NCI-H460 (cell line): ENCODE measurements at places on chromosomes 5 and 9.

DNA sequence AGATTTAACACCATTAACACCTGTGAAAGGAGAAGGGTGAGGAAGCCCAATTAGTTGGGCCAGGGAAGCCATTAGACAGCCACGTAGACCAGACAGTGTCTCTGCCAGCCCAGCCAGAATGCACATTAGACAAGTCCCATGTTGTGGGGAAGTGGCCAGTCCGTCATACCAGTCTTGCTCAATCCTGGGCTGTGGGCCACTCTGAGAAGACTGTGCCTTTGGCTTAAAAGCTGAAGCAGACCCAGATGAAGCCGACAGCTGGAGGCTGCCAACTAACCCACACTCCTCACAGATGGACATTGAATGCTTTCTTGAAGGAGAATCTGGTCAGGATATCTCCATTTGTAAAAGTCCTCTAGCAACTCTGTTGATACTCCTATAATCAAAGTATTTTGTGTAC is 128.5 kb downstream of the CHSY3 start:
- no peak for DNase-seq

- DNase-seq: no peak
These were observed 24.7 kb downstream of the TYRP1 start for GRCh38 chr9:12717907-12718306.

DNA sequence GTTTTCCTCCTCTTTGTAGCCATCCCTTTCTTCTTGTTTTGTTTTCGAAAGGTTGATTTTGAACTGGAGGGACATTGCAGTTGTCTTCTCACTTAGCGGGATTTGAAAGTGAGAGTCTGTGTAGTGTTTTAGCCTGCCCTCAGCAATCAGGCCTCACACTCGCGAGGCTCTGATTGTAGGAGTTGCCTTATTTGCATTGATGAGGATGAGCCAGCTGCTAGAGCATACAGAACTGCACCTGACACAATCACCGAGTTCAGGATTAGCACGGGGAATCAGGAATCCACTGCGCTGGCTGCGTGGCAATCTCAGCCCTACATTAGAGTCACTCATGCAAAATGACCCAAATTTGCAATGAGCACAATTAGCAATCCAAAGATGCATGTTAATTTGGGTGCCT is 122.5 kb upstream of the TMEM161B start:
- DNase-seq: no peak

DNA sequence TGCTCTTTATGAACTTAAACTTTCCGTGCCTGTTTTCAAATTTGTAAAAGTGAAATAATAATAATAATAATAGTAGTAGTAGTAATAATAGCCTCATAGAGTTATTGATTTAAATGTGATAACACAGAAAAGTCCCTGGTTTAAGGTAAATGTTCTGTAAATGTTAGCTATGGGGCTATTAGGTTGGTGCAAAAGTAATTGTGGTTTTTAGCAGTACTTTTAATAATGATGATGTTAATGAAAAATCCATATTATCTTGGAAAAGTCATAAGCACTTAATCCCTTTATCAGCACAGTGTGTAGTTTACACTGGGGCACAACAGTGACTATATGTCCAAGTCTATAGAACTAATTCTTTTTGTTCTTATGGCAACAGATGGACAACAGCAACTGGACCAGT is at the start of gene OR1Q1:
OR1Q1 (plus strand) TSS at position 377 of the 400 bp plus-strand sequence; CDS start at position 377, 0 bp downstream.
- DNase-seq: no peak

DNA sequence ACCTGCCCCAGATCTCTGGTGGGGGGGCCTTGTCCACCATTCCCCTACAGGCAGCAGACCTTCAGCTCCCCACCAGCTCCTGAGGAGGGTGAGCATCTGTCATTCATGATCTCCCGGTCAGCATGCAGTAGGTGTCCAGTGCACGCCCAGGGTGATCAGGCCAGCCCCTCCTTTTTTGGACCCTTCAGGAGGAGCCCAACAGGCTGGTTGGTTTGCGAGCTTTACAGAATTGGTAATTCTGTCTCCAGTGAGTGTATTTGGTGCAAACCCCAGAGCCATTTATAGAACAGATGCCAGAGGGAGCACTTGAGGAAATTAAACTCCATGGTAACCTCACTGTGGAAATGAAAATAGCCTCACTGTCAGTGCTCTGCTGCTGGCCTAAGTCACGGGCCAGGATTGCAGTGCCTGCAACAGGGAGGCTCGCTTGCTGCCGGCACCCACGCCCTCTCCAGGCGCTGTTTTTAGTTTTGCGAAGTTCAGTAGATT is 23.4 kb downstream of the WNK2 start:
- DNase-seq: no peak

DNA sequence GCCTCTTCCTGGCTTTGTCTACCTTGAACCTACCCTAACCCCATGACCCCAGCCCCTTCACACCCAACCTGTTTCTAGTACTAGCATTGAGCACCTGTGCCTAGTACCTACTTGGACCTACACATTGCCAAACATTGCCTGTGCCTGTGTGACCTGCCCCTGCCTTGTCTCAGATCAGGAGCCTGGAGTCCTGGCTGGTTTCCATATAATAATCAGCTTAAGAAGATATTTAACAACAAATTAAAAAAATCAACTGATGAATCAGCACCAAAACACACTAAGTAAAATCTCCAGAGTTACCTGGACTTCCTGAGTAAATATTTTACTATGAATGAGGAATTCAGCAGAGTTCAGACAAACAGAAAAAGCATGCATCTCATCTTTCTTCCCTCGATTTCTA is 17.7 kb downstream of the LPAR1 start:
- DNase-seq: no peak

- no peak for DNase-seq
These were observed 10.4 kb downstream of the MED27 start for GRCh38 chr9:132069046-132069898.

- DNase-seq: no peak
These were observed 723.2 kb downstream of the TAF11L14 start for GRCh38 chr5:18357486-18357885.

DNA sequence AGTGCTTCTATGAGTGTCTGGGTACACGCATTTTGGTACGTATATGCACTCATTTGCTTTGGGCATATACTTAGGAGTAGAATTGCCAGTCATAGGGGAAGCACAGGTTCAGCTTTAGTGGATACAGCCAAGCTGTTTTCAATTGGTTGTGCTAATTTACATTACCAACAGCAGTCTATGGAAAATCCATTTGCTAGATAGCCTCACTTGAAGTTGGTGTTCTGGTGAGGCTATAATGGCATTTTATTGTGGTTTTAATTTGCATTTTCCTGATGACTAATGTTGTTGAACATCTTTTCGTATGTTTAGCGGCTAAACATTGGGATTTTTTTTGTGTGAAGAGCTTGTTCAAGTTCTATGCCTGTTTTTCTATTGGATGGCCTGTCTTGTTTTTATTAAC is 76.8 kb upstream of the ANKH start:
- DNase-seq: no peak

DNA sequence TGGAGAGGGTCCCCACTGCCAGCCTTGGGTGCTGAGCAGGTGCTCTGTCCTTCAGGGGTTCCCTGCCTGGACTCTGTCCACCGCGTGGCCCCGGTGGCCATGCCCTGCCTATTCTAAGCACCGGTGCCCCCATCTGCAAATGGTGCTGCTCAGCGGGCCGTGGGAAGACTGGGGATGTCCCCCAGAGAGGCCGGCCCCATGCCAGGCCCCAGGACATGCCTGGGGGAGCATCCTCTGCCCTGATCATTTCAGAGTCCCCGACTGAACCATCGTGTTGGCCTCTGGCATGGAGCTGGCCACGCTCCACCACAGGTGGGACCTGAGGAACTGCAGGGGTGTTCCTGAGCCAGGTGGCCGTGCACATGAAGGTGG is 64.7 kb downstream of the RXRA start:
- DNase-seq: no peak

DNA sequence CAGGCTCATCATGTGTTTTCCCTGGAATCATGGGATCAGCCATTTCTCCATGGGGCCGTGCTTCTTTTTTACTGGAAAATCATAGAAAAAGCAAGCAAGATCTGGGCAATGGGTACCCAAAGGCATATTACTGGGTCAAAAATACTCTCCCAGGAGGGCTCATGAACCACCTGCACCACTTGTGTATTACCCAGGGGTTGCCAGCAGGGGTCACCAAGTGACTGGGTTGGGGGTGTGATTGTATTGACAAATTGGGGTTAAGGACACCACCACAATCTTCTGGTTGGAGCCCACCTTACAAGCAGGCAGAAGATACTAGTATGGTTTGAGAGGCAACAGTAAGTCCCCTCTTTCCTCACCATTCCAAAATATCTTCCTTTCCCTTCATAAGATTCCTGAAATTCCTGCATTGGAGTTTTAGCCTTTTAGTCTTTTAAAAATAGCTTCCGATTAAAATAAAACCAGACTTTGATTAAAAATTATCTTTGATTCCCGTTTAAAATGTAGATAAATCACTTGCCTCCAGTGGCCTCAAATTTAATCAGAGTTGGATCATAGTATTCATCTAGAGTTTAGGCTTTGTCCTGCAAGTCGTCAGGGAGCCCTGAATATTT is 603.3 kb downstream of the KIF4B start:
- peak; percentile 6 for DNase-seq

GRCh38 chr5:58317808-58318207 is 142.1 kb downstream of the PLK2 start:
- no peak for DNase-seq

- no peak for DNase-seq
These were observed 33.8 kb upstream of the PANK3 start for GRCh38 chr5:168612996-168613395.

GRCh38 chr9:131334629-131335367 is 45.3 kb downstream of the PLPP7 start:
- DNase-seq: no peak
